ENCODE measurements at places on chromosomes 5 and 9.

DNA sequence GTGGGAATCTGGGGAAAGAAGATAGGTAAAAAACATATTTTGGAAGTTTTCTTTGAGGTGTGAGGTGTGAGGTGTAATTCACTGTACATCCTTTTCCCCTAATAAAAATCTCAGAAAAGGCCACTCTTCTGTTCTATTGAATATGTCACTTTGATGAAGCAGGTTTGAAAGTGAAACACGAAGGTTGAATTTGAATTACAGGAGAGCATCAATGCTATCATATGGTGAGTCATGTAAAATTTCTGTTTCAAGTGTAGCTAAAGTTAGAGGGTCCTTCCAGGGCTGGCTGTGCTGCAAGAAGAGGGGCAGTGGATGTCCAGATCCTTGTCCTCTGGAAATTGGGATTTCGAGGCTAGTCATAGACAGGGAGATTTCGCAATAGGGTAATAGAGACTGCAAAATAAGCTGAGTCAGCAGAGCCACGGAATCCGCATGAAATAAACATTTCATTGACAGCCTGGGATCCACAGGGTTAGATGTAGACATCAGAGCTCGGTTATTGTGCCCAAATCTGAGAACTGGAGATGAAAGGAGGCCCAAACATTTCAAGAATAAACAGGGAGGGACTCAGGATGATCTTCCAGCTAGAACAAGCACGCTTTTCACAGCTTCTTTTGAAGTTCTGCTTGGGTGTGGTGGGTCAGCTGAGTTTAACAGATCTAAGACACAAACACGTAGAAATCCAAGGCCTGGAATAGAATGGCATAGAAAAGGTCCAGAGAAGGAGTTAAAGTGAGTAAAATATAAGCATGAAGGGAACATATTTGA is 194.4 kb upstream of the CDKN2B start:
- H3K27ac ChIP-seq, result no peak overlapping the region
- peaks cover 32% of the 10 kb centered on the region for H3K27me3 ChIP-seq
- no peak overlapping the region for H3K4me3 ChIP-seq
- no peak for DNase-seq
- no peaks in the 10 kb centered on the region for H3K36me3 ChIP-seq

DNA sequence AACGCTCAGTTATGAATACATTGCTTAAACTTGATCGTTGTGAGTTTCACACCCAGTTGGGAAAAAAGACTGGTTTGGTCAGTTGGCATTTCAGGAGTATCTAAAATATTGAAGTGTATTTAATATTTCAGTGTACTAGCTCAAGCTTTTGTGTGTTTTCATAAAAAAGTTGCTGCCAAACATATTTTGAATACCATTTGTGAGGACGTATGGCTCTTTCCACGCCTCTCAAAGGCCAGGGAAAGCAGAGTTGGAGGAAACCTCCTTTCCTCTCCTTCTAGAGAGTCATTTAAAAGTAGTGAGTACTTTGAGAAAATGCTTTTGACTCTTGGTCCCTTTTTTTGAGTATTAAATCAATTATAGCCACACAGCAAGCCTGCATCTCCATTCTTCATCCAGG is 43.2 kb upstream of the ANKRD33B start:
- H3K4me3 ChIP-seq, result no peak overlapping the region
- no peak for DNase-seq
- no peaks in the 10 kb centered on the region for H3K27me3 ChIP-seq
- no peaks in the 10 kb centered on the region for H3K4me1 ChIP-seq
- no peak overlapping the region for H3K27ac ChIP-seq
- H3K36me3 ChIP-seq, result no peaks in the 10 kb centered on the region

- DNase-seq, result no peak
- H3K27me3 ChIP-seq, result no peaks in the 10 kb centered on the region
- no peaks in the 10 kb centered on the region for H3K36me3 ChIP-seq
- no peaks in the 10 kb centered on the region for H3K4me1 ChIP-seq
- no peak overlapping the region for H3K27ac ChIP-seq
- H3K4me3 ChIP-seq, result no peak overlapping the region
Measured at GRCh38 chr9:15711931-15712330, 159.1 kb downstream of the CCDC171 start.

GRCh38 chr9:114823441-114823840 is 17.6 kb upstream of the TNFSF15 start:
- H3K4me3 ChIP-seq, result no peak overlapping the region
- H3K27me3 ChIP-seq, result peaks cover 5% of the 10 kb centered on the region
- peaks cover 33% of the 10 kb centered on the region for H3K4me1 ChIP-seq
- DNase-seq, result no peak
- no peak overlapping the region for H3K27ac ChIP-seq

DNA sequence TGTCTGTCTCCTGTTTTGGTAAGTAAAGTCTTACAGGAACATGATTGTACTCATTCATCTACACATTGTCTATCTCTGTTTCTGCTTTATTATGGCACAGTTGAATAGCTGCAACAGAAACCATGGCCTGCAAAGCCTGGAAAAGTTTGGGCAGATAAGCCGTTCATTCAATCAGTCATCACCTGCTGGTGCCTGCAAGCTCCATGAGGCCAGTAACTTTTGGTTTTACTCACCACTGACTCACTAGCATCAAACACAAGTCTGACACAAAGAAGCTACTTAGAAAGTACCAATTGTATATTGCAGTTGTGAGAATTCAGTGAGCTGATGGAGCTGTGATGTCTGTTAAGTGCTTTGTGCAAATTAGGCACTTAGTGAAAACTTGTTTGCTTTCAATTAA is 373.6 kb upstream of the SGCD start:
- peak; percentile 3 for DNase-seq
- H3K36me3 ChIP-seq, result no peaks in the 10 kb centered on the region
- peaks cover 4% of the 10 kb centered on the region for H3K4me1 ChIP-seq
- H3K27me3 ChIP-seq, result peaks cover 20% of the 10 kb centered on the region
- no peak overlapping the region for H3K4me3 ChIP-seq
- no peak overlapping the region for H3K27ac ChIP-seq

DNA sequence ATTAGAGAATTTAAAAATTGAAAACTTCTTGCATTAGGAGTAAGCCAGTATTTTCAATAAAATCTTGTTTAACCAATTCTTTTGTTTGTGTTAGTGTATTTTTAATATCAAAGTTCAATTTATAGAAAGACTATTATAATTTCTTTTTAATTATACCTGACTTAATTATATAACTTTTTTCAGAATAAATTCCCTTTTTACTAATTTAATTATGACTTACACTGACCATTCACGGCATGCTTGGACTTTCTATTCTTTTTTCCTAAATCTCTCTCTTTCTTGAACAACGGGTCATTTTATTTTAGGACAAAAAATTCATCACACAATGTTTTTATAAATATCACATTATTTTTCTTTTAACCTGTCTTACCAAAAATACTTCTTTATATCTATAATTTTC is 555.3 kb upstream of the PTGER4 start:
- H3K27ac ChIP-seq, result no peak overlapping the region
- DNase-seq, result no peak
- H3K27me3 ChIP-seq, result peaks cover 9% of the 10 kb centered on the region
- H3K4me1 ChIP-seq, result peaks cover 14% of the 10 kb centered on the region
- H3K36me3 ChIP-seq, result peaks cover 34% of the 10 kb centered on the region
